ENCODE measurements at places on chromosomes 2 and 18.

- DNase-seq, result no peak
Observed at GRCh38 chr2:112483042-112483473, 1.1 kb downstream of the TTL start.

GRCh38 chr2:216031960-216032689 is 18.8 kb upstream of the MREG start:
- no peak for DNase-seq

DNA sequence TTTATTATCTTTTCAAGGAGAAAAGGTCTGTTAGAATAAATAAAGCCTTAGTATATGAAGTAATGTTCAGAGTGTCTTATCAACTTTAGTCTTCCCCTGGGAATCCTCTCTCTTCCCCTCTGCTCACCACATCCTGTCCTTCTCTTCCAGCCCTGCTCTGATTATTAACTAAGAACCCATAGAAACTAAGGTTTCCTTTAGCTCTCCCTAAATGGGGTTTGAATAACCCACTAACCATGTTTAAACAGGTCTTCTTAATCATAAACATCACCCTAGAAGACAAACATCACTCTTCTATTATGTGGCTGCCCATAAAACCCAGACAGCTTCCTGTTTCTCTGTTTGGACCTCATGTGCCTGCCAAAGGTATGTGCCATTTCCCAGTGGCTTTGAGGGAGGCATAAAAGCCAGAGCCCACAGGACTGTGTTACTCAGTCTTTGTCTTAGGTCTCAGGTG is 50.1 kb downstream of the SLC14A1 start:
- no peak for DNase-seq

DNA sequence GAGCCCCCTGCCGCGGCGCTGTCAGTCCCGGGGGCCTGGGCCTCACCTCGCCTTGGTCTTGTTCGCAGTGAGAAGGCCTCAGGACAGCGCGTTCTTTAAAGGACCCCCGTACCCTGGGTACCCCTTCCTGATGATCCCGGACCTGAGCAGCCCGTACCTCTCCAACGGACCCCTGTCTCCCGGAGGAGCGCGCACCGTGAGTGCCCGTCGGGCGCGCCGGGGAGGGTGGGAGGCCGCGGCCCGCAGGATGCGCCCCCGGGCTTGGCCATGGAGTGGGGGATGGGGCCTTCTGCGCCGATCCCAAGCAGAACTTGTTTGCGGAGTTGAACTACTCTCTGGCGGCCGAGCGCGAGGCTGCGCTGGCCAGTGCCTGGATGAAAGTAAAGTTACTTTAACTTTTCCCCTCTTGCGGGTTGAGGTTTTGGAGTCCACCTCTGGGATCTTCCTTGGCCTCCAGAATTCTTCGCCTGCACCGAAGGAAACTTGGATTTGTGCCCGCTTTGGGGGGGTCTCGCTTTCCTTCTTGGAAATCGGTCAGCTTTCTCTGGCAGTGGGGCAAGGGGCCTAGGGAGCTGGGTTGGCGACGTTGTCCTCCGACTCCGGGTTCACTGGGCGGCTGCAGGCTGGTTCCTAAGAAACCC is 1.2 kb downstream of the TCF7L1 start:
- DNase-seq, result no peak

DNA sequence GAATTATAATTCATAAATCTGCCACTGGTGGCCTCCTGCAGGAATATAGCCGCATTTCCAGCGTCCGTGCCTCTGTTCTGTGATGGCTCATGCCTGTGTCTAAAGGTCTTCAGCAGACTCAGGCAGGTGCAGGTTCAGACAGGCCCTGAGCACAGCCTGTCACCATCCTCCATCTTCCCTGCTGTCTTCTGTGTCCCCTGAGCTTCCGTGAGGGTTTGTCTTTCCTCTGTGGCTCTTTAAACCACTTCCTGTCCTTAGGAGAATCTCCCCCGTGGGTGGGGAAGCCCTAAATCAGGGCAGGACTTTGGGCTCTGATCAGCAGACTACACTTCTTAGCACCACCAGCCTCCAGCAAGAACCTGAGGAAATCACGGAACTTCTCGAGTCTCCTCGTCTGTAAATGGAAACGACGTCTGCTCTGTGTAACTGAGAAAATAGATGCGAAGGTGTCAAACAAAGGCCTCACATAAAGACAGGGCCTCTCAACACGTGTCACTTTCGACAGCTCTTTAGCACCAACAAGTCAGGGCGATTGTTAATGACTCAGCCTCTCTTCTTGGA is 24.1 kb upstream of the NFATC1 start:
- DNase-seq, result no peak

DNA sequence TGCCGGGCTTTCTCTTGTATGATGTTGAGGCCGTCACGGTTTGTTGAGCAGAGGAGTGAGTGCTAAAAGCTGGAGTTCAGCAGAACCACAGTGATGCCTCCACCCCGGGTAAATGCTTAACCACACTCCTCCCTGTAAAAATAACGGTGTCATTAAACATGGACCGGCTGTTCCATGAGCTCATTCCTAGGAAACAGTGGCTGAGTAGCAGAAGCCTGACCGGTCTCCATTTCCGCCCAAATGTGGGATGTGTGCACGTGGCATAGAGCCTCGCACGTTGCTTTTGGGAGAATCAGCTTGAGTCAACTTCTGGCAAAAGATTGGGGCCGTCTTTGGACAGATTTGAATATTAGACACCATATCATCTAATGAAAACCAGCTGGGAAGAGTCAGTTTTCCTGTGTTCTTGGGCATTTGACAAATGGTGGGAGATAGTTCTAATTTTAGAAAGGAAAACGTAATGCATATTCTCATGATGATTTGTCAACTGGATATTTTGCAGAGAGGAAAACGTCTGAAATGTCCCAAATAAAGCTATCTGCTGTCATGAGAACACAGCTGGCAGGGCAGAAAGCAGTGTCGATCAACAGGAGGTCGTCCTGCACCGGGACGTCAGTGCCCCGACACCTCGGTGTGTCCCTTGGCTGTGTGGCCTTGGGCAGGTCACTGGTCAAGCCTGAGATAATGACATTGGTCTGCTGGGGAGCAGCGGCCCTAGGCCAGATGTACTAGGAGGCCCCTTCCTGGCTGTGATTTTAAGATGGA is 42.4 kb downstream of the LRRFIP1 start:
- peak; percentile 97 for DNase-seq

- no peak for DNase-seq
Observed at GRCh38 chr2:152468899-152469692, 134.1 kb downstream of the FMNL2 start.

DNA sequence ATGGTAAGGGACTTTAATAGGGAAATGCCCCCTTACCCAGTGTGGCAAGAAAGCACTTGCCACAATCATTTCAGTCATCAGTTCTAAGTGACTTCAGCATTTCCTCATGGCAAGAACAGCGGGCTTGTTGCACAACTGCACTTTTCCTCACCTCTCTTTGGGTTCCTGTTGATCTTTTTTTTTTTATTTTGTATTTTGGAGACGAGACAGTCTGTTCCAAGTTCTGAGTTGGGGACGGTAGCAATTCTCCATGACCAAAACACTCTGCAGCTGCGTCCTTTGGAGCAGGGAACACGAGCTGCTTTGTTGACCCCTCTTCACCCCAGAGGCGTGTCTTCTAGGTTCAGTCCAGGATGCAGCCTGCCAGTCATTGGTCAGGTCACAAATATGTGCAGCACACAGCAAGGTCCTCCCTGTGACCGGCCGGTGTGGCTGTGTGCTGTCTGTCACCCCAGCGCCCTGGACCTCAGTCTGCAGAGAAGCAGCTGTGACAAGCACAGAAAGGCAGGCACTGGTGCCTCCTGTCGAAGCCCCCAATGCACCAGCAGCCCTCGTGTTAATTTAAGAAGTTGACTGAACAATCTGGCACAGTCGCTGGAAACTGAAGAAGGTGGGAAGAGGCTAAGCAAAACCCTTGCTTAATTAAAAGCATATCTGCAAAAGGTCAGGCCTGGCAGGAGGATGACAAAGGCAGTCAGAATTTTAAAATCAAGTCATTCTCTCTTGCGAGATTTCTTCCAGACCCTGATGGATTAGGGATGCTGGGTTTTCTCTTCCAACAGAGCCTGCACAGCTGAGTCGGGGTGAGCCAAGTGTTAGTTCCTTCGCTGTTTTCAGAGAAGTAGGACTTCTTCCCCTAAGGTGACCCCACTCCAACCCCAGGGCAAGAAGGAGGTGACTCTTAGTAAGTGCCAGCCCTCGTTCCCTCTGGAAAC is 96.7 kb upstream of the COPS8 start:
- peak; percentile 92 for DNase-seq

- peak; percentile 88 for DNase-seq
Observed at GRCh38 chr2:45652090-45653031, 886 bp downstream of the PRKCE start.

- no peak for DNase-seq
Observed at GRCh38 chr2:241179899-241180298, 8.6 kb upstream of the ANO7 start.

DNA sequence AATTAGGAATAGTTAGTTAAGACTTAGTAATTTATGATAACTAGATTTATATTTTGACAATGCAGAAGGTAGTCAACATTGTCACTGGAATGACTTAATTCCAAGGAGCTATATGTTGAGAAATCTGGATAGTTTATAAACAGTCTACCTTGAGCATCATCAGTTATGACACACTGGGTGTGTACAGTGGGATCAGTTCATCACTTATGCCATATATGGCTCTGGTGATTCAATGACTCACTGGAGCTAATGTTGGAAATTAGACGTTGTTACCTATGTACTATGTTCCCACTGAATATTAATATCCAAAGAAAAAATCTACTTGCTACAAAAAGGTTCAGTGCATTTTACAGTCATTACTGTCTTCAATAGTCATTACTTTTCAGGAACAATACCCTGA is 34.0 kb upstream of the ITPRID2 start:
- DNase-seq, result no peak

DNA sequence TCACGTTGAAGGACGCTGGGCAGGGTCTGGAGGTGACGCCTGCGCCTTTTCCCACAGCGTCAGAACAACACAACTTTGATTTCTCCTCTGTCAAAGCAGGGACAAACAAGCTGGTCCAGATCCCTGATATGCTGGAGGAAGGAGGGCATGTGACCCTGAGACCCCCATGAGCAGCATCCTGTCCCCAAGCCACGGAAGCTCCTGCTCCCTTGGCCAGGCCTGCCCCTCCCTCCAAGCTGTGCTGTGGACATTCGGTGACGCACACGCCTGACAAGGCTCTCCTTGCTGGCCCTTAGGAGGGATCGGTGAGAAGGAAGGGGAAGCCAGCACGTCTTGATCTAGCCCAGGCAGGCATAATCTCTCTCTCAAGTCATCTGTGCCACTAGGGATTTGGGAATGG is 11.3 kb downstream of the MLPH start:
- DNase-seq, result no peak

GRCh38 chr2:235411905-235412485 is 81.8 kb upstream of the AGAP1 start:
- DNase-seq, result no peak

DNA sequence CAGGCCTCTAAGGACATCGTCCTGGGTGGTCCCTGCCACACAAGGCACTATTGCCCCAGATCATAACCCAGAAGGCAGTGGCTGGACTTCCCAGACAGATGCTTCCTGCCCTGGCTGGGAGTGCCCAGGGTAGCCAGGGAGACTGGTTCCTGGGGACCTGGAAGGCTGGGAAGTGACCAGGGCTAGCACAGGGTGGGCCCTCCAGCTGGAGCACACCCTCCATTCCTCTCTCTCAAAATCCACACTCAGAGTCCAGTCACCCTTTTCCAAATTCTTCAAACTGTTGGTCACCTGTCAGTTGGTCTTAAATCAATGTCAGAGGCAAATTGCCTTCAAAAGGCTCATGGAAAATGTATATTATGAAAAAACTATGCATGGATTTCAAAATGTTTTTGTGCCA is 11.6 kb upstream of the TUBB6 start:
- no peak for DNase-seq

DNA sequence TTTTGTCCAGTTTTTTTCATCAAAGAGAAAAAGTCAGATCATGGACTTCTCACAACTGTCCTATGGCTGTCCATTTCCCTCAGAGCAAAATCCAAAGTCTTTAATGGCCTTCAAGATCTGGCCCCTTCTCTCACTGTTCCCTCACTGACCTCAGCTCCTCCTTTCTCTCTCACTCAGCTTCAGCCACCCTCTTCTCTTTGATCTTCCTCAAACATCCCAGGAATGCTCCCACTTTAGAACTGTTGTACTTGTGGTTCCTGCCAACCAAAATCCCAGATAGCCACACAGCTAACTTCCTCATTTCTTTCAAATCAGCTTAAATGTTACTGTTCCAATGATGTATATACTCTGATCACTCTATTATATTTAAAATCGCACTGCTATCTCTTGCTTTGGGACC is 82.9 kb downstream of the NUP35 start:
- DNase-seq, result peak; percentile 8

- no peak for DNase-seq
Observed at GRCh38 chr2:3249476-3249962, 128.1 kb downstream of the EIPR1 start.

DNA sequence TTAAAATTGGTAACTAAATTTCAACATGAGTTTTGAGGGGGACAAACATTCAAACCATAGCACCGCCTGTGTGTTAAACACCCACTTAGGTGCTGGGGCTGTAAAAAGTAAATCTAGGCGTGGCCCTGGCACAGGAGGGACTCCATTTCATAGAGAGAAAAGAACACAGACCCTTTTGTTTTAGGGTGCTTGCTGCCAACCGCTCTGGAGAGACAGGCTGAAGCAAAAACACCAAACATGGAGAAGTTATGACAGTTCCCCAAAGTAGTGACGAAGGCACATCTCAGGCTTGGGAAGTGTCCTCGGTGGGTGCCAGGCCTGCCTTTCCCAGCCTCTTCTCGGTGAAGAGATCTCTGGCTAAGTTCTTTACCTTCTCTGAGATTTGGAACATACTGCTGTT is 5.1 kb downstream of the ACTG2 start:
- DNase-seq, result no peak

DNA sequence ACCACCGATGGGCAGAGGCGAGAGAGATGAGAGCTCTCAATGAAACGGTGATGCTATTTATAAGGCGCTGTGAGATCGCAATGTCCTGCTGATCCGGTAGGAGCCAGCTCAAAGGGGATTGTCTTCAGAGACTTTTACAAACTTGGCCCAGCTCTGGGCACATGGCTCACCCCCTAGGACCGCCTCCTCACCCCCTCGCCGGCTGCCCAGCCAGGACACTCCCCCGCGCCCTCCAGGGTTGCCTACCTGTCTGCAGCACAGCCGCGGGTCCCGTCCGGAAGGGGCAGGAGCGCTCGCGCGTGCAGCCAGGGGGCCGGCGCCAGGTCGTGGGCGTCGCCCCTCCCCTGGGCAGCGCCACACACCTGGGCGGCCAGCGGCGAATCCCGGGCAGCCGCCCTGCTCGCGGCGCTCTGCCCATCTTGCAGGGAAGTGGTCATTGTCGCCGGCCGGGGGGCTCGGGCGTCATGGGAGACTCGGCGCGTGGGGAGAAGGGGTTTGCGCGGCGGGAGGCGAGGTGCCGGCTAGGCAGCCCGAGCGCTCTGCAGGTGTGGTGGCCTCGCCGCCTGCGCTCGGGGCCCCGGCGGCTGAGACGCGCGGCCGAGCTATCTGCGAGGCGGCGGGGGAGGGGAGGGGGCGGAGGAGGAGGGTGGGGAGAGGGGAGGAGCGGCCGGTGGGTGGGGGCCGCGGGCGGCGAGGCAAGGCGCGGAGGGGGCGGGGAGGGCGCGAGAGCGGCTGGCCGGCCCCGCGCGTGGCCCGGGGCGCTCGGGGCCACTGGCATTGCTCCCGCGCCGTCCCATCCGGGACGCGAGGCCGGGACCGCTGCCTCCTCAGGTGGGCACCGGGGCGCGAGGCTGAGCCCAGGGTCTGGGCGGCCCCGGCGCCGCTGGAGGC is at the start of gene GRB14:
Gene GRB14, minus strand, starts transcription at position 610 of the 891 bp plus-strand sequence. Its CDS starts 173 bp downstream, at position 437.
- DNase-seq, result peak; percentile 43
